ENCODE measurements at places on chromosomes 13 and 19. TPM values are rescaled to one million over a fixed set of nuclear protein-coding genes. Genes with fewer than 3 reads are reported as not detected.

Gene MAB21L1
- total RNA-seq, result 0.36 TPM

DNA sequence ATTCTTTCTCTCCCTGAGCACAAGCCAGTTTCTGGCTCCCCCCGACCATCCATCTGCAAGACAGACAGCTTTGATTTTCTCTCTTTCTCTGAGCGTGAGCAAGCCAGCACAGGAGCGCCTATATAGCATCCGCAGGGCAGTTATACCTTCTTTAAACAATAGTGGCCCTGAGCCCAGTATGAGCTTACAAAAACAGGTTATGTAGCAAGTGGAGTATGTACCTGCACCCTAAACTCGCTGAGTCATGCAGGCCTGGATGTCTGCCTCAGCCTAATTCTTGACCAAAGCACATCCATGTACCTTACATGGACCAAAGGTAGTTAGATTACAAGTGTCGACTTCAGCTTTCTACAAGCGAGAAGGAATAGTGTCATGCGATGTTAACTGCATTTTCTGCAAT, 61.7 kb downstream of the RAP2A start:
- DNase-seq, result no peak

DNA sequence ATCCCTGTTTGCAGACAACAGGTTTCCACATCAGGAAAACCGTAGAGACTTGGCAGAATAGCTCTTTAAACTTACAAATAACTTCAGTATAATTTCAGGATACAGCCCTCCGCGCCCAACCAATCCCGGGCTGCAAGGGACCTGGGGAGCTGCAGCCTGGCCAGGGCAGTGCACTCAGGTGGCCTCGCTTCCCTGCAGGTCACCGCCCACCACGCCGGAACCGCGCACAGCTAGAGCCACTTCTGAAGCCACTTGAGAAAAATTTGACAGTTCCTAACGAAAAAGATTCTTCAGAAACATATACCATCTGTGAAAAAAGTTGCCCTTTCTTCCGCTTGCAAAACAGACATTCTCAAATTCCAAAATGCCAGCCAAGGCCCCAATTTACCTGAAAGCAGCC, 11.1 kb downstream of the ZNF91 start:
- no peak for DNase-seq

- no peak for DNase-seq
These were observed 179.7 kb upstream of the TSC22D1 start for GRCh38 chr13:44755872-44756271.
